ENCODE measurements at places on chromosomes 11 and 22.

DNA sequence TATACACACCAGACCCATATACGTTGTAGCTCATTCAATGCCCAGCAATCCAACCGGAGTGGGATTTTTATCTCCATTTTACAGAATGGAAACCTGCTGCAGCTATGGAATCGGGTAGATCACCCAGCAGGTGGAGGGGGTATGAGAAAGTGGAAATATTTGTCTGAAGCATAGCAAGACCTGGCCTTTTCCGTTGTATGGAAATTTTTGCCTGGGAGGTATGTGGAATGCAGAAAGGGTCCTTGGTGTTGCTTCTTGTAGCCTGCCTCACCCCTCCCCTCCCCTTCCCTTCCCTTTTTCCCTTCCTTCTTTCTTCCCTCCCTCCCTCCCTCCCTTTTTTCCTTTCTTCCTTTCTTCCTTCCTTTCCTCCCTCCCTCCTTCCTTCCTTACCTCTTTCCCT is 15.2 kb downstream of the TSPAN18 start:
- DNase-seq = no peak
- H3K27ac ChIP-seq = no peak overlapping the region
- peaks cover 13% of the 10 kb centered on the region for H3K4me1 ChIP-seq

- H3K4me1 ChIP-seq = peaks cover 9% of the 10 kb centered on the region
- no peak overlapping the region for H3K27ac ChIP-seq
- no peaks in the 10 kb centered on the region for H3K27me3 ChIP-seq
- DNase-seq = no peak
- no peaks in the 10 kb centered on the region for H3K36me3 ChIP-seq
- no peak overlapping the region for H3K4me3 ChIP-seq
Measured at GRCh38 chr22:43008509-43008908, 6.4 kb downstream of the PACSIN2 start.

- no peaks in the 10 kb centered on the region for H3K27me3 ChIP-seq
- H3K36me3 ChIP-seq = no peaks in the 10 kb centered on the region
- no peak overlapping the region for H3K4me3 ChIP-seq
- H3K27ac ChIP-seq = no peak overlapping the region
Measured at GRCh38 chr11:70066628-70067027, 11.5 kb upstream of the ANO1 start.

DNA sequence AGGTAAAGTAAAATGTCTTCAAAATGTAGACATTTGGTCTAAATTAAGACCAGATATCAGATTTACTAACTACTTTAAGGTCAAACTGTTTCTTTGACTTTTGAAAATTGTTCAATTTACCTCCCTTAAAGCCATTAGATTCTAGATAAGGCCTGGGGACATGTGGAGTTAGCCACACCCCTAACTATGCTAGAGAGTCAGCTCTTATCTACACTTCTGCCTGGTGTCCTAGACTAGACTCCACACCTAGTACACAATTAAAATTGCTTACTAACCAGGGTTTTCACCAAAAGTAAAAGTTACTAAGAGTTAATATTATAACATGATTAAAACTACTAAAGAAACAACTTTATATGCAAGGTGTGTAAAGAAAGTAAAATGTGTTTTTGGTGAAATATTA is 43.6 kb upstream of the DBX1 start:
- H3K27me3 ChIP-seq = peaks cover 67% of the 10 kb centered on the region
- H3K4me1 ChIP-seq = no peaks in the 10 kb centered on the region
- no peaks in the 10 kb centered on the region for H3K36me3 ChIP-seq
- no peak for DNase-seq
- H3K27ac ChIP-seq = no peak overlapping the region
- H3K4me3 ChIP-seq = no peak overlapping the region

DNA sequence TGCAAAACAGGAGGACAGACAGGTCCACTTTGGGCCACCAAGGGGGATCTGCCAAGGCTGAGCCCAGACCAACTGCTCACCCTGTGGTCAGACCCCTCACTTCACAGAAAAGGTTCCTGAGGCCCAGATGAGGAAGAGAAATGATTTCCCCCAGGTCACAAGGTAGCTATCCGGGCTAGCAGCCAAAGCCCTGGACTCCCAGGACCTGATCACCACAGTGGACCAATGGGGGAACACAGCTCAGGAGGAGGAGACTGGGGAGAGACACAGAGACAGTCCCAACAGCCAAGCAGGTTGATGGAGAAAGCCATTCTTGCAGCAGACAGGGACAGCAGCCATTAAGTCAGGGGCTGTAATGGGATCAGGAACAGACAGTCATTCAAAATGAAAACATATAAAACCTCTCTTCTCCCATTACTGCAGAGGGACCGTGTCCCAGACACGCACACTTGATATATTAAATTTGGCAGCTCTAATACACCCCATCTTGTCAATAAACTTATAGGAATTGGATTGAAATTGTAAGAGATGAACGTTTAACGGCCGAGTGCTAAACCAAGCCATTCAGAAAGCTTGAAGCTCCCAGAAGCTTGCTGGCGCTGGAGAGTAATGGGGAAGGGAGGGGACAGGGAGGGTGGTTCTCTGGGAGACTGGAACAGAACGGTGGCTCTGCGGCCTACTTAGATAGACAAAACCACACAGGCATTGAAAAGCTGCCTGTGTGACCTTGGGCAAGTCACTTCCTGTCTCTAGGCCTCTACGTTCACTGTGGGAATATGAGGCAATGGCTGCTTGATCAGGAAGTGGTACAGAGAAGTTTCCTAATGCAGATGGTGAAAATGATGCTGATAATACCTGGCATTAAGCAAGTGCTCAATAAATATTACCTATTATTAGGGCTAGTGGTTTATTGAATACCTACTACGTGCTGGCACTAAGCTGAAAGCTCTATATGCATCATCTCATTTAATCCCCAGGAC is 16.0 kb downstream of the ZMAT5 start:
- no peak overlapping the region for H3K27ac ChIP-seq
- no peaks in the 10 kb centered on the region for H3K4me1 ChIP-seq
- no peak overlapping the region for H3K4me3 ChIP-seq

DNA sequence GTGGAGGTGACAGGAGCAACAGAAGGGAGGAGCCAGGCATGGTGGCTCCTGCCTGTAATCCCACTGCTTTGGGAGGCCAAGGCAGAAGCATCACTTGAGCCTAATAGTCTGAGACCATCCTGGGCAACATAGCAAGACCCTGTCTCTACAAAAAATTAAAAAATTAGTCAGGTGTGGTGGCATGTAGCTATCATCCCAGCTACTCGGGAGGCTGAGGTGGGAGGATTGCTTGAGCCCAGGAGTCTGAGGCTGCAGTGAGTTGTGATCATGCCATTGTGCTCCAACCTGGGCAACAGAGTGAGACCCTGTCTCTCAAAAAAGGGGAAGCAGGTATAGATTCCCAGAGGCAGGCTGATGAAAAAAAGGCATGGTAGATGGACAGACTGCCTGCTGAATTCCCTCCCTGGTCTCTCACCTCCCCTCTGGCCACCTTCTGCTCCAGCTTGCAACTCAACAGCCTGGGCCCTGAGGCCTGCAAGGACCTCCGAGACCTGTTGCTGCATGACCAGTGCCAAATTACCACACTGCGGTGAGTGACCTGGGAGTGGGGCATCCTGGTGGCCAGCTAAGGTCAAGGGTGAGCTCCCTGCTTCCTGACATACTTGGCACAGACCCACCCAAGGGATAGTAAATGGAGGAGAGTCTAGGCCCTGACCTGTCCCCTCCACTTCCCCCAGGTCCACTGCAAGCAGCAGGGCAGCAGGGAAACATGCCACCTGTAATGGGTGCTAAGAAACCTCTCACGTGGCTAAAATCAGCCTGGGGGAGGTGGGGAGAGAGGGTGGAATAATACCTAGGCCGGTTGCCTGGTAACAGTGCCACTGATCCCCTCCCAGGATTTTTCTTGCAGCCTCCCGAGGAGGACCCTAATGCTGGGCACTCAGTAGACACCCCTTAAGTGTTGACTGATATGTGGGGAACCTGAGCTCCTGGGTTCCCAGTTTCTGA is 4.3 kb upstream of the NHERF4 start:
- no peaks in the 10 kb centered on the region for H3K4me1 ChIP-seq
- DNase-seq = no peak
- no peaks in the 10 kb centered on the region for H3K27me3 ChIP-seq

GRCh38 chr11:45806937-45807791 is 2.2 kb downstream of the SLC35C1 start:
- H3K4me1 ChIP-seq = peaks cover 6% of the 10 kb centered on the region
- H3K27me3 ChIP-seq = peaks cover 2% of the 10 kb centered on the region
- no peak overlapping the region for H3K27ac ChIP-seq
- peaks cover 7% of the 10 kb centered on the region for H3K36me3 ChIP-seq

Measured in iPS DF 6.9 (cell line).